ENCODE measurements at places on chromosomes 11 and 22.

DNA sequence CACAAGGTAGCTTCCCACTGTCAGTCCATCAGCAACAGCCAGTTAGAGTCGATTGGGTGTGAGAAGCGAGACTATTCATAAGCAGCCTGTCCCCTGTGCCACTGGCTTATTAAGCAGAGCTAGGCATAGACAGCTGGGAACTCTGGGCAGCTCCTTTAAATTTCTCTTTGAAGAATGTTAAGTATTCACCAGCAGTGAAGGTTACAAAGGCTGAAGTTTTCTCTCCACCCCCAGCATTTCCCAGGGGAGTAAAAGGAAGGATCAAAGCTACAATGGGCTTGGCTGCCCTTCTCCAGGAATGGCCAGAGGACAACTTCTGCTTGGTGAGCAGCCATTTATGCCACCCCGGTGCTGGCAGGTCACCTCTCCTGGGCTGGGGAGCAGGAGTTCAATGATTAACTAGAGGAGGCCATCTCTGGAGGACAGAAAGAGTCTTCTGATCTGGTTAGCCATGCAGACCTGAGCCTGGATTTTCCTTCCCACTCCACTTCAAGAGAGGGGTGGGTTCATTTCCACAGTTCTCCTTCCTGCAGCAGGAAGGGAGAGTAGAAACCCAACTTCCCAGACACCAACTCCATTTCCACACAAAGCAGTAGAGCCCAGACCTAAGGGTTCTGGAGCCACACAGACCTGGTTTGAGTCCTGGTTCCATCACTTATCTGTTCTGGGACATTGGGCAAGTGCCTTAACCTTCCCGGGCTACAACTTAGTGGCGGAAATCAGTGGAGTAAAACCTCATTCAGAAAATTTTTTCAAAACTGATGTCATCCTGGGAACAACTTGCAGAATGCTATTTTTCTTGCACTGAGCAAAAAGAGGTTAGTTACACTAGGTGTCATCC lies 22.6 kb downstream of the POU2AF3 start:
- DNase-seq: no peak

DNA sequence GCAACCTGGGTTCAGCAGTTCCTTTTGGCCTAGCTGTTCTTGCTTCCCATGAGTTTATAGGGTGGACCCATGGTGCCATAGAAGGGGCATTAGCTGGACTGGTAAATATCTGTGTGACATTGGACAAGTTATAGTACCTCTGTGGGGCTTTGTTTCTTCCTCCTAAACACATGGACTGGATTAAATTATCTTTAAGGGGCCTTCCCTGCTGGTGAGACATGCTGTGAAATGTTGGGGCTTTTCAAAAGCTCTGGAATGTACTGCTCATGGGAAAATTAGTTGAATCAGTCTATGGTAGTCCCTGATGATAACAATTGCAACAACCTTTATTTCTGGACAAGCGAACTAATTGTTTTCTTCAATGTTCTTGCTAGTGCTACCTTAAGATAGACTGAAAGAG lies 276.2 kb downstream of the BLID start:
- peak; percentile 61 for DNase-seq

DNA sequence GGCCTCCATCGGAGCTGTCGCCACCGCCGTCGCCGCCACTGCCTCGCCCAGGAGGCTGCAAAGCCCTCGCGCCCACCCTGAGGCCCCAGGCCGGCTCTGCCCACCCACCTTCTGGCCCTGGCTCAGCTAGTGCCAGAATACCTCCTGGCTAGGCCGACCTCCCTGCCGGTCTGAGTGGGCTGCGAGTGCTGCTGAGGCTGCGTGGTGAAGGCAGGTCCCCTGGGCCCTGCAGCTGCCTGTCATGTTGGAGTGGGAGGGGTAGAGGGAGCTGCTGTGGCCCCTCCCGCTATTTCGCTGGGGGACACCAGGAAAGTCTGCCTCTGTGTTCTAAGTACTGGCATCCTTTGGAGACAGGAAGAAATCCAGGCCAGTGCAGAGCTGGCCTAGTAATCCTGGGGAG lies 34.2 kb downstream of the LRRC10B start:
- DNase-seq: no peak

DNA sequence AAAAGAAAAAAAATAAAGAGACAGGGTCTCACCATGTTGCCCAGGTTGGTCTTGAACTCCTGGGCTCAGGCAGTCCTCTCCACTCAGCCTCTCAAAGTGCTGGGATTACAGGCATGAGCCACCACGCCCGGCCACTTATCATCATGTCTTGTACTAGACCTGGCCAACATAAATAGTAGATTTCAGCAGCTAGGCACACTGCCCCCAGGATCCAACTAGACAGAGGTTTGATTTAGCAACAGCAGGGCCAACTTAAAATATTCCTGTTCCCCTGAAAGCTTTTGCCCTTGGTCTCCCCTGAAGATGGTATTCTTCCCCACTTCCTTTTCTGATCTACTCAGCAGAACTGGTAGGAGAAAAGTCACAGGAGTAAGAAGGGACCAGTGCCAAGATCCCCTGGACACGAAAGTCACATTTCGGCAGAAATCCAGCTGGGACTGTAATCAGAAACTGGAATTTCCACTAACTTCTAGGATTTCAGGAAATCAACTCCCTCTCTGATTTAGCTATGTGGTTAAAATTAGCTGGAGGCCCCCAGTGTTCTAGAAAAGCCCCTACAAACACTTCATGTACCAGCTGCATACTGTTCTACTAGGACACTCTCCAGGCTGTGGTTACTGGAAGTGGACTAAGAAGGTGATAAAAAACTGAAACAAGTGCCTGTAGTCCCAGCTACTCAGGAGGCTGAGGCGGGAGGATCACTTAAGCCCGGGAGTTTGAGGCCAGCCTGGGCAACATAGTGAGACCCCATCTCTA lies 8.9 kb upstream of the PPP2R1B start:
- DNase-seq: no peak

All from fibroblast of skin of left quadriceps (primary cell).